ENCODE measurements at places on chromosomes 7 and 10.

- DNase-seq = no peak
Measured at GRCh38 chr7:139958599-139959284, 104.0 kb downstream of the PARP12 start.

DNA sequence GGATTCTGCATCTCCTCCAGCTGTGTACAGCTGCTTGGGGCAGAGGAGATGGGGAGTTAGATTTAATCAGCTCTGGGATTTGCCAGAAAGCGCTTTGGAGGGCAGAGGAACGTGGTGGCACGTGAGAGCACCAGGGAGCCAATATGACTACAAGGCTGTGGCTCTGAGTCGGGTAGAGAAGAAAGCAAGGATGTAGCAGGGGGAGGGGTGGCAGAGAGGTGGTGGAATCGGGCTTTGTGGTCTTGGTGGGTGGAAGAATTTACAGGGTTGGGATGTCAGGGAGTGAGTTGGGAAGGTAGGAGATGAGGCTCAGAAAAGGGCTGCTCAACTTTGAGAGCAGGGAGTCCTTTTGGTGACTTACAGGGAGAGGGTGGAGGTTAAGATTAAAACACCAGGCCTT is 113.6 kb downstream of the CCNY start:
- no peak for DNase-seq

DNA sequence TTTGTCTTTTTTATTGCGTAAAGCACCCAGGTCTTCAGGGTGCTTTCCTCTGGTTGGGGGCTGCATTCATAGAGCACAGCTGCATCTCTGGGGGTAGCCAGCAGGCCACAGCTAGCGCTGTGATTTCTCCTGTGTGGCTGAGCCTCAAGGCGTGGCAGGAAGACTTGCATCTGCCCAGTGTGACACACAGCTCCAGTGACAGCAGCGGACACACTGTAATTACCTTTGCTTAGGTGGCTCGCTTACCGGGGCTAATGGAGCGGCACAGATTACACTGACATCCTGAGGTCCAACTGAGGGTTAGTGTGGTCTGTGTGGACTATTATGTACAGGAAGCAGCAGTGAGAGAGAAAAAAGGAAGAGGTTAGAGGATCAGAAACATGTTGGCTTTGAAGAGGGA is 27.1 kb downstream of the ABCB4 start:
- no peak for DNase-seq

GRCh38 chr7:99679032-99679399 is 780 bp downstream of the CYP3A5 start:
- DNase-seq = no peak

DNA sequence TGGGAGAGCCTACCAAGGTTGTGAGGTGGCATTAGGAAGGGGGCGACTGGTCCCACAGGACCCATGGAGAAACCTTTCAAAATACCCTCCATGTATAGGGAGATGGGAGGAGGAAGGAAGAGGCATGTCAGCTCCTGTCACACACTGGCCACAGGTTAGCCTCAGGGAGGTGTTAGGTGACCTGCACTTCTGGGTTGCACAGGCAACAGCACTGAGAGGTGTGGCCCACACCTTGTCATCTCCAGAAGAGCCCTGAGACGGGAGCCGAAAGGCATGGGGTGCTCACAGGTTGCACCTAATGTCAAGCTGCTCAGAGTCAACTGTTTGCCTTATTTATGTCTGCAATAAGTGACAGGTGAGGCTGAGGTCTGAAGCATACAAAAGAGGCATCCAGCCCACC is 14.6 kb upstream of the USP6NL start:
- DNase-seq = no peak

DNA sequence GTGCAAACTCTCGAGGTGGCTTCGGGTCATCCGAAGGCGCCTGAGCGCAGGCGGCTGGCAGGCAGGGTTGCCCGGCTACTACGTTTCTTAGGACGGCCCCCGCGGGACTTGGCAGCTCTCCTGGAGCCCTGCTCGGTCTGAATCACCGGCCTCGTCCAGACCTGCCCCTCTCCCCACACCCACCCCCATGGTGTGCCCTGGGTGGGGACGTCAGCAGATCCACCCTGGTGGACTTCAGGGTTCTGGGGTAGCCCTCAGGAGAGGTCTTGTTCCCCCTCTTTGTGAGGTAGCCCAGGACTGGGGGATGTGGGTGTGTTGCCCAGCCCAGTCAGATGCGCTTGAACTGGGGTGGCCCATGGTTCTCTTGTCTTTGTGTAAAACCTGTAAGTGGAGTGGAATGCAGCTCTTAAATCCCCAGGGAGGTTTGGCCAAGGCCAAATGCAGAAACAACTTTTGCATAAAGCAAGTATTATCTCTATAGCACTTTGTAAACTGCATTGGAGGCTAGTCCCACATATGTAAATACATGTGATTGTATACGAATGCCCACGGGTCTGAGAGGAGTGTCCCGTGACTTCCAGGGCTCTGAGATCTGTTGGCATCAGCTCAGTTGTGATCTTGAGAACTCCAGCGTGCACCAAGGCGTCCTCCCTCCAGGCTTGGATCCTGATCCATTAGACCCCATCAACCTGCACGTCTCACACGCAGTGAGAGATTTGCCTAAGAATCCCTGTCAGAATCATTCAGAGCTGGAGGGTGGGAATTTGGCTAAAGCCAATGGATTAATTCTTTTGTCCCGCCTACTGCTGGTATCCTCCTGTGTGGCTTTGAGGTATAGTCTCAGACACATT is 1.8 kb downstream of the PFKFB3 start:
- no peak for DNase-seq

DNA sequence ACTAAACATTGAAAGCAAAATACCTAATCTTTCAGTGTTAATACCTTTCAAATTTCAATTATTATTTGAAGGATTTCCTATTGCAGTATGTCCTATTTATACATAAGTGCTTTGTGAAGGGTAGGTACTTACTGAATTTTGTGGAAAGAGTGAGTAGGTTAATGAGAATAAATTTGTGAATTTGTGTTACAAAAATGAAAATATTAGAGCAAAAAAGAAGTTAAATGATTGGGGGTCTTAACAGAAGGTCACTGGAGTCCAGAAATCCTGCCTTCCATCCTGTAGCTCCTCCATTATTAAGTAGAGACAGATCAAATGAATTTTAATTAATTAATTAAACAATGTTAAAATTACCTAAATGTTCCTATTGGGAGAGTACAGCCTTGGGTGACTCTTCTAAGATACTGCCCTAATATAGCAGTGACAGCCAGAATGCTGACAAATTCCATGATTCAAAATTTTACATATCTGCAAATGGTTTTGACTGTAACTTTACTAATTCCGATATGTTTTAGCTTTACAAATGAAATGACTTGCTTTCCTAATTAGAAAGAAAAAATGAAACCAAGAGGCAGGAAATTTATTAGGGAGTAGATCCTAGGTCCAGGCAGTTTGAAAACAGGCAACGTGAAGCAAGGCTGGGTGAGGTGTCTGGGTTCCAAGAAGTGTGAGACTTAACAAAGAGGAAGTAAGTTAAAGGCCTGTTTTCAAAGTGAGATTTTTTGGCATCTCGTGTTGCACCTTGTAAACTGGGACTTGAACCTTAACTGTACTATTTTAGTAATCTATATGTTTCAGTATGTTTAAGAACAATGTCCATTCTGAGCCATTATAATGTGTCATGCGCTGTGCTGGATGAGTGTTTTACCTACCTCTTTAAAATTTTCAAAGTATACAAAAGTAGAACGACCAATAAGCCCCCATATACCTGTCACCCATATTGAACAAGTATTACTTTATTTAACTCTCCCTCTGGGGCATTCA is 1.5 kb downstream of the PIK3CG start:
- no peak for DNase-seq

DNA sequence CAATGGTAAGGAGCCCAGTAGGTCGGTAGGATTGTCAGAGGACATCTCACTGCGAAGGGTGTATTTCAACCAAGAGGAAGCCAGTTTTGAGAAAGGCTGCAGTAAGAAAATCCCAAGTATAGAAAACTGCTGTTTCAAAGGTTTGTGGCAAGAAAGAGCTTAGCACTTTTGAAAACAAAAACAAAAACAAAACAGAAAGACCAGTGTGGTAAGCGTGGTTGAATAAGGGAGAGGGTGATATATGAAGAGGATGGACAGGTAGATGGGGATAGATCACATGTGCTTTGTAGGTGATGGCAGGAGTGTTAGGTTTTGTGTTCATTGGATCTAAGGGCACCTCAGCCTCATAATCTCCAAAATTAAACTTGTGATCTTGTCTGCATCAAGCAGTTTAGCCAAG is 141.6 kb upstream of the WNT16 start:
- DNase-seq = no peak

GRCh38 chr10:90734415-90734814 is 123.4 kb downstream of the HTR7 start:
- no peak for DNase-seq

- DNase-seq = no peak
Measured at GRCh38 chr10:133162910-133163856, 3.2 kb downstream of the KNDC1 start.

- DNase-seq = no peak
Measured at GRCh38 chr7:109745677-109746410, 1176.2 kb downstream of the DNAJB9 start.

GRCh38 chr7:19118636-19119371 is 1.4 kb upstream of the TWIST1 start:
- no peak for DNase-seq

- DNase-seq = no peak
Measured at GRCh38 chr7:155867734-155868400, 55.6 kb upstream of the SHH start.

GRCh38 chr10:80382989-80383388 is 25.4 kb upstream of the PRXL2A start:
- no peak for DNase-seq
